ENCODE measurements at places on chromosomes 11 and 22.

DNA sequence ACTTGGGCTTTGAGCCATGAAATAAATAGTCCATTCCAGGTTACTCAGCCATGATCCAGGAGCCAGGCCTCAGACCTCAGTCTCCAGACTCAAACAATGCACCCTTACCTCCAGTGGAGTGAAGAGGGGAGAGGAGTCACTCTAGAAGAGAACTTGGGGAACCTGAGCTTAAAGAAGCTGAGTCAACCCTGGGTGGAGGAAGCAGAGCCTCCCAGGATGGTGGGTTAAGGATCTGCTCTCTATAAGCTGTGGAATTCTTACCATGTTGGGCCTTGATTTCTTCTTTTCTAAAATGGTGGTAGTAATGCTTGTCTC, 113.2 kb downstream of the NECTIN1 start:
- no peak for DNase-seq
- H3K36me3 ChIP-seq: no peaks in the 10 kb centered on the region
- peaks cover 3% of the 10 kb centered on the region for H3K27me3 ChIP-seq

DNA sequence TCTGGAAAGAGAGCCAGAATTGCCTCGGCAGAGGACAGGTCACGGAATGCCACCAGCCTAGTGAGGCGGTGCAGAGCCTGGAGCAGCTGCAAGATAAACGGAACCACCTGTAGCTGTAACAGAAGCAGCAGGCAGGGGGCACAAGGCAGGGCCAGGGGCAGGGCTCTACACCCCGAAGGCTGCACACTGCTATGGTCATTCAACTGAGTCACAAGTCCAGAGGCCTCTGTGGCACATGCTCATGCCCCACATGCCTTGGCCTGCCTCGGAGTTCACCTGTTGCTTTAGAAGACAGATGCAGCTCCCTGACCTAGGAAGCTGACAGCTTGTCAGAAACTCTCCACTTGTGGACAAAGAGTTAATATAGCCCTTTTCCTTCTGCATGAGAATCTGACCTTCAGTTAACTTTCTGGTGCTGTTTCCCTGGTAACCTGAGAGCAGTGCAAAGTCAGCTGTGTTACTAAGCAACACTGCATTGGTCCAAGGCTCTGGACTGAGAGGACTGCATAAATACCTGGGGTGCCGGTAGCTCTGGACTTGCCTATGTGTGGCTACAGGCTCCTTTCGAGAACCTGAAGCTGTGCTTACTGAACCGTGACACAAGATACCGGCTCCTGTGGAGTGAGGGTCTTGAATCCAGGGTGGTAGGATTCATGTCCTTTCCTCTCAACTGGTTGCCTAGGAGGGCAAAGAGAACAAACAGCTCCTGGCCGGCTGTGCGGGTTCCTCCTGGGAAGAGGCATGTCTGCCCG, 10.5 kb downstream of the COMMD9 start:
- no peak for DNase-seq
- H3K36me3 ChIP-seq: peaks cover under 1% of the 10 kb centered on the region
- no peaks in the 10 kb centered on the region for H3K27me3 ChIP-seq

DNA sequence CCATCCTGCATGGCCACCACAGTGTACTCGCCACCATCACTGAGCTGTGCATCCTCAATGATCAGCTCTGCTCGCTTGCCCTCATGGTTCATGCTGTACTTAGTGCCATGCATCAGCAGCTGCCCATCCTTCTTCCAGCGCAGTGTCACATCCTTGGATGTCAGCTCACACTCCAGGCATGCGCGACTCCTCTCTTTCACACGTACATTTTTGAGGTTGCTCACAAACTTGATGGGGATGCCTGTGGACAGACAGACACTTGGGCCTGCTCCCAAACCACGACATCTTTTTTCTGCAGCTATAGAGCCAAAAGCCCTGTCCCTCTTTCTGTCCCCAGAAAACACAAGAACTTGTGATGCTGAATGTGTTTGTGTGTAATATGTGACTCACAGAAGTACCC, 10.5 kb downstream of the IGSF22 start:
- H3K36me3 ChIP-seq: no peaks in the 10 kb centered on the region
- no peak overlapping the region for H3K4me3 ChIP-seq
- no peak for DNase-seq
- H3K27ac ChIP-seq: no peak overlapping the region
- no peaks in the 10 kb centered on the region for H3K4me1 ChIP-seq

GRCh38 chr11:9512370-9513019, 51.7 kb downstream of the ZNF143 start:
- no peak overlapping the region for H3K27ac ChIP-seq
- H3K27me3 ChIP-seq: no peaks in the 10 kb centered on the region
- DNase-seq: no peak
- no peak overlapping the region for H3K4me3 ChIP-seq
- peaks cover 4% of the 10 kb centered on the region for H3K4me1 ChIP-seq
- H3K36me3 ChIP-seq: peaks cover 23% of the 10 kb centered on the region

- no peak overlapping the region for H3K4me3 ChIP-seq
- H3K36me3 ChIP-seq: no peaks in the 10 kb centered on the region
- H3K27me3 ChIP-seq: peaks cover 3% of the 10 kb centered on the region
- H3K27ac ChIP-seq: no peak overlapping the region
Observed at GRCh38 chr11:5297721-5298323, 3.9 kb downstream of the OR51B4 start.

GRCh38 chr22:36409911-36410756, 22.4 kb upstream of the MYH9 start:
- no peaks in the 10 kb centered on the region for H3K27me3 ChIP-seq
- no peaks in the 10 kb centered on the region for H3K36me3 ChIP-seq
- H3K4me1 ChIP-seq: peaks cover 17% of the 10 kb centered on the region
- peak overlapping the region; percentile 84 for H3K4me3 ChIP-seq
- peak; percentile 57 for DNase-seq

DNA sequence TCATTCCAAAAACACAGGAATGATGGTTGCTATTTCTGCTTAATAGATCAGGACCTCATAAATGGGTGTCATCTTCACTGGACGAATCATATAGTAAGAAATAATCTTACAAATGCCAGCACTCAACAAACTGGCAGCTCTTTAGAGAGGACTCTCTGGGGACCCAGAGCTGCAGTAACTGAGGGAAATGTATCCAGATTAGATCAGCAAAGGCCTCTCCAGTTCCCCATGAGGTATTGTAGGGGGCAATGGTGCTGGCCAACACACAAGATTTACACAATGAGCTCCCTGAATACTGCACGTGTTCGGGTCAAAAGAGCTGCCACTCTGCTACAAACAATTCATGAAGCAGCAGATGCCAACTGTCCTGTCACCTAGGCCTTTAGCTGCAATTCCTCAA, 110.2 kb downstream of the RBFOX2 start:
- H3K27me3 ChIP-seq: no peaks in the 10 kb centered on the region
- no peak overlapping the region for H3K4me3 ChIP-seq
- H3K27ac ChIP-seq: no peak overlapping the region

- H3K27me3 ChIP-seq: peaks cover 11% of the 10 kb centered on the region
- H3K36me3 ChIP-seq: no peaks in the 10 kb centered on the region
- H3K4me1 ChIP-seq: no peaks in the 10 kb centered on the region
- no peak overlapping the region for H3K27ac ChIP-seq
- no peak overlapping the region for H3K4me3 ChIP-seq
Observed at GRCh38 chr11:27873664-27874063, 173.4 kb upstream of the BDNF start.

DNA sequence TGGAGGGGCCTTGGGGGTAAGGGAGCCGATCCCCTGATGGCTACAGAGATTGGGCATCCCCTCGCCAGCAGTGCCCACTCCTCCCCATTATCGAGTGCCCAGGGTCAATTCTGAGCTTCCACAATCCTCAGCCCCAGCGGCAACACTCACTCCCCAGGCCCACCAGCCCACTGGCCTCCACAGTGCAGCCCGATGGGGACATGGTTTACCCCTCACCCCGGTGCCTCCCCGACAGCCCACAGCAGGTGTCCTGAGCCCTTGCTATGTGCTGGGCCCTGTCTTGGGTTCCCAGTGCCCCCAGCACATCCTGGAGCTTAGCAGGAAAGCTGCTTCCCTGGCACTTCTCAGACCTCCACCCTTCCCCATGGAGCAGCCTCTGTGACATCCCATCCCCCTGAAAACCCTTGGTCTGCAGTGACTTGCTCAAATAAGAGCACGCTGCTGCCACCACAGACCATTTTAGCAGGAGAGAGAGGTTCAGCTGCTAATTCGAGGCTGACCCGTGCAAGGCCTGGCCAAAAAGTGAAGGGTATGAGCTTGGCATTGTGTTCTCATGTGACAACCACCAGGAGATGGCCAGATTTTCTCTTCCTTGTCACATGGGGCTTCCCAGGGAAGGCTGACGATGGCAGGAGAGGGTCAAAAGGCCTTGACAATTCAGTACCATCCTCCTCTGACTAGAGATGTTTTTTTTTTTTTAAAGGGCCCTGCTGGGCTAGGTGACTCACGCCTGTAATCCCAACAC, 23.6 kb downstream of the KCNJ4 start:
- H3K4me3 ChIP-seq: no peak overlapping the region
- H3K27ac ChIP-seq: peak overlapping the region; percentile 27
- H3K4me1 ChIP-seq: peaks cover 10% of the 10 kb centered on the region
- no peak for DNase-seq
- no peaks in the 10 kb centered on the region for H3K36me3 ChIP-seq

DNA sequence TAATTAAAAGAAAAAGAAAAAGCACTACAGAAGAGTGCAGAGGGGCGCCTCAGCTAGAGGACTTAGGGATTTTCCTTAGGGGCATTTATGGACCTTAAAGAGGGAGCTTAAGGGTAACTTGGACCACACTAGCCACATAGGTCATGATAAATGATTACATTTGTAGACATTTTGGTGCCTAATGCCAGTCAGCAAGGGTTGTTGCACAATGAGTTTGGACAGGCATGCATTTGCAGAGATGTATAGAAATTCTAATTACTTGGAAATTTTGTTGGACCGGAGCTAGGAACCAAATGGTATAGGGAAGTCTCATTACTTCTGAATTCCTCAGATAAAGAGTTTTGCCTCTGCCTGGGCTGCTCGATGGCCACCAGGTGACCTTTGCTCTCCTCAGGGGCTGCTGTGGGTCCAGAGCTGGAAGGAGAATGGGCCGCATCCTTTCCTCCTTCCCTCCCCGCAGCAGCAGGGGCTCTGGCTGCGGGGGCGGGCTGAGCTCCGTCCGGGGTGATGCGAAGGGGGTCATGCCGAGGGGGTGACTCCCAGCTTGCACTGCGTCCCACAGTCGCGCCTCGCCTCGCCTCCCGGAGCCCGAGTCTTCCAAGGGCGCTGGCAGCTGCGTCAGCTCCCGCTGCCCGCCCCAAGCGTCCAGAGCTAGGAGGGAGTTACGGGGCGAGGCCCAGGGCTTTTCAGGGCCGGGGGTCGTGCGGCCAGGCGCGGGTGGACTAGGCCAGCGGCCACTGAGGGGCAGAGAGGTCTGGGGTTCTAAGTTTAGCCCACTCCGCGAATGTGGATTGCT, 20.3 kb upstream of the MALAT1 start:
- H3K4me1 ChIP-seq: peaks cover 44% of the 10 kb centered on the region
- peak overlapping the region; percentile 81 for H3K4me3 ChIP-seq
- H3K27me3 ChIP-seq: no peaks in the 10 kb centered on the region
- no peak for DNase-seq
- H3K27ac ChIP-seq: no peak overlapping the region

DNA sequence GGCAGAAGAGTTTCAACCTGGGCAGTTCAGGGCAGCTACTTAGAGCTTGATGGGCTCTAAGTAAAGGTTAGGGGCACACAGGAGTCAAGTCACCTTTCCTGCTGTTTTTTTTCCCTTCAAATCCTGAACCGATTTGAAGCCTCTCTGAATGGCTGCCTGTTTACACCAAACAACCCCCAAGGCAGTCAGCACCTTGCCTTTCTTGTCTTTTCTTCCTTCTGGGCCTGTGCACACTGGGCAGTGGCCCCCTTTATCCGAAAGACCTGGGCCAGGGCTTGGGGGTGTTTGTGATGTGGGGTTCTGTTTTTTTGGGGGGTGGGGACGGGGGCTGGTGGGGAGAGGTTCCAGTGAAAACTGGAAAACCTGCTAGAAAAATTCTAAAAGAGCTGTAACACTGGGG, 4.3 kb downstream of the RSPH14 start:
- no peak for DNase-seq
- H3K36me3 ChIP-seq: no peaks in the 10 kb centered on the region
- H3K4me1 ChIP-seq: peaks cover 13% of the 10 kb centered on the region
- H3K27ac ChIP-seq: no peak overlapping the region

- peaks cover 13% of the 10 kb centered on the region for H3K36me3 ChIP-seq
- no peak overlapping the region for H3K27ac ChIP-seq
- H3K4me3 ChIP-seq: no peak overlapping the region
- DNase-seq: no peak
Observed at GRCh38 chr11:68137833-68138232, 16.6 kb upstream of the CHKA start.

DNA sequence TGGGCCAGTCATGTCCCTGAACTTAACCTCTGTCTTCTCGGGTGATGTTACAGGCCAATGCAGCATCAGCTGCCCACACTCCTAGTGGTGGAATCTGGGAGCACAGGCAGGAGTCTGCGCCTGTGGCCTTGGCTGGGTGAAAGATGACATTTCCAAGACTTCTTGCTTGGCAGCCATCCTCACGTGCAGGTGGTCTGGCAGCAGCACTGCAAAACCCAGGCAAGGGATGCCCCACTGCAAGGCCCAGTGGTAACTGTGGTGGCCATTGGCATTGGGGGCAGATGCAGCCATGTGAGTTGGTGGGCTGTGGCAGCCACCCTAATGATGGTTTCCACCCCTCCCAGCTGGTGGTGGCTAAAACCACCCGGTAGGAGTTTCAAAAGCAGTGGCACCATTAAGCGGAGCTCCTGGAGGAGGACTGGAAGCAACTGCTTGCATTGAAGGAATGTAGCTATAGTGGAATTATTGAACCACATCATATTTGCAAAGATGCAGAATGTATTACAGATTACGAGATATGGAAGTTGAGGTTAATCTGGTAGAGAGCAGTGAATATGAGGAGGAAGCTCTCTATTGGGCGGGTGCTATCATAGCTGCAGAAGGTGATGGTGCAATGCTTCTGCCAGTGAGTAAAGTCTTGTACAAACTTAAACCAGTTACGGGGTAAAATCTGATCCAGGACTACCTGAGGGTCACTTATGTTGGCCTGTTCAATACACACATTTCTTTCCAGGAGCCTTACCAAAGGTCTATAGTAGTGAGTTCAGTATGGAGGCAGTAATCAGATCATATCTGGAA, 120.7 kb upstream of the TOP3B start:
- H3K4me1 ChIP-seq: no peaks in the 10 kb centered on the region
- H3K27ac ChIP-seq: no peak overlapping the region
- peaks cover 70% of the 10 kb centered on the region for H3K27me3 ChIP-seq
- H3K4me3 ChIP-seq: no peak overlapping the region
- H3K36me3 ChIP-seq: no peaks in the 10 kb centered on the region
- DNase-seq: peak; percentile 34

- H3K27ac ChIP-seq: no peak overlapping the region
- no peak overlapping the region for H3K4me3 ChIP-seq
- no peaks in the 10 kb centered on the region for H3K27me3 ChIP-seq
- no peaks in the 10 kb centered on the region for H3K4me1 ChIP-seq
Observed at GRCh38 chr22:33447733-33448132, 389.6 kb upstream of the SYN3 start.

- H3K36me3 ChIP-seq: no peaks in the 10 kb centered on the region
- no peaks in the 10 kb centered on the region for H3K27me3 ChIP-seq
- peak overlapping the region; percentile 35 for H3K27ac ChIP-seq
Observed at GRCh38 chr11:81496601-81497000, 1237.1 kb downstream of the FAM181B start.

All from neural crest cell (in vitro differentiated cells).